ENCODE measurements at places on chromosomes 3 and 15.

DNA sequence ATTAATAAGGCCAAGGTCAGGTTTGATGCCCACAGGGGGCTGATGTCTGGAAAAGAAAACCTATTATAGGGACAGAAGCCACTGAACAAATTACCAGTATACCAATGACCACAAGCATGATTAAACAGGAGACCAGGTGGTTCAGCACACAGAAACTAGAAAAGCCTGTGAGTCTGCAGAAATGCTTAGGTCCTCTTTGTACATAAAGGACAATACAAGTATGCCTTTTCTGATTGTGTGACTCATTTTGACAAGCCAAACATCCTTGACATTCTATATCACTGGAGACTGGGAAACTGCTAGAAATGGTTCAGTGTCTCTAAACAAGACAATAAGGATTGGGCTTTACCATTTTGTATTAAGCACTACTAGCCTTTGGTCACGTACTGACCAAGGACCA lies 113.2 kb upstream of the MYO5C start:
- DNase-seq, result peak; percentile 28

GRCh38 chr15:99120050-99120777 lies 15.3 kb downstream of the SYNM start:
- DNase-seq, result no peak

- DNase-seq, result peak; percentile 86
Measured at GRCh38 chr15:35481992-35482391, 64.0 kb downstream of the DPH6 start.

- no peak for DNase-seq
Measured at GRCh38 chr3:57673156-57673555, 19.7 kb downstream of the DENND6A start.

DNA sequence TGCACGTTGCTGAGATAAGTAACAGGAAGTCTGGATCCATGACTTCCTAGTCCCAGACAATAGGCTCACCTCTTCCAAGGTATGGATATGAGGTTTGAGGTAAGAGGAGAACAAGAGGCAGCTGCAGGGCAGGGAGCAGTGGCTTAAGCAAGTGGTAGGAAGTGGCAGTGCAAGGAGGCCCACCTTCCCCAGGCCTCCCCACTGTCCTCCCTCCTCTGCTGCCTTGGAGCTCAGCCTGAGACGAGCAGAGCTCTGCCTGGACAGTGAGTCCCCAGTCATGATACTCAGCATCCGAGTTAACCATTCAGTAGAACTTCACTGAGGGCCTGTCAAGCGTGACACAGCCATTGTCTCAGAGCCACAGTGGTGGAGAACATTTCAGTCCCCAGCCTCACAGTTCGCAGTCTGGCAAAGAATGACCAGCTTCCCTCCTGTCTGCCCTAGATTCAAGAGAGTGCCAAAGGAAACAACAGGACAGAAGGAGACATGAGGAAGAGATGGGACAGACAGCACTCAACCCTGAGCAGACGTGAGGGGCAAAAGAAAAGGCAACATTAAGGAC lies 41.4 kb upstream of the BOC start:
- DNase-seq, result no peak

DNA sequence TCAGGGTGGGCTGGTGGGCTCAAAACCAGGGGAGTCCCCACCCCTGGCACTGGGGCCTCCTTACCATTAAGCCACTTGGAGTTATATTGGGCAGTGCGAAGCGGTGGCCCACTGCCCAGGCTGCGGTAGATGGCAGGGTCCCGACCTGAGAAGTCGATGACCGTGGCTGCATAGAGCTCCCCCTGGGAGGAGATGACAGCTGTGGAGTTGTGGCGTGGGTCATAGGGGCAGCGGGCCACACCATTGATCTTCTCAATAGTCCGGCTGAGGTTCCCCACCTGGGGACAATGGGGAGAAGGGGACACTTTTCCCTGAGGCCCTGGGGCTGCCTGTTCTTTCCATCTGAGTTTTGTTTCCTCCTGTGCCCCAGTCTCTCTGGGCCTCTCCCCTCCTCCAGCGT lies 99.8 kb downstream of the SEMA5B start:
- no peak for DNase-seq

GRCh38 chr3:49378249-49378895 lies 20.2 kb upstream of the GPX1 start:
- DNase-seq, result peak; percentile 83

DNA sequence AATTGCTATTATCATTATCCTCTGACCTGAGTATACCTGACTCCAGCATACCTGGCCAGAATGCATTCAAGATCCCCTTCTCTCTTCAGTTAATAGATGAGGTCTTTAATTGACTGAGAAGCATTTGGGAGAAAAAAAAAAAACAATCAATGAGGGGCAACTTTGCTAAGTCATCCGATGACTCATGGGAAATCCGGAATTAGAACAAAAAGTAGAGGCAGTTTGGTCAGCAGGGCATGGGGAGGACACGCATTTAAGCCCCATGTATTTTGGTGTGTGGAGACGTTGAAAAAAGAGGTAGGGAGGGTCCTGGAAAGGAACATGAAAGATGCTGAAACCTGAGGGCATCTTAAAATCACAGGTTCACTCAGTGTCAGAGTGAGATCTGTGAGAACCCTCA lies 256.2 kb downstream of the RORA start:
- DNase-seq, result peak; percentile 91

GRCh38 chr3:194711913-194712312 lies 26.2 kb downstream of the FAM43A start:
- peak; percentile 99 for DNase-seq

GRCh38 chr3:125110876-125111480 lies 55.2 kb upstream of the HEG1 start:
- no peak for DNase-seq

DNA sequence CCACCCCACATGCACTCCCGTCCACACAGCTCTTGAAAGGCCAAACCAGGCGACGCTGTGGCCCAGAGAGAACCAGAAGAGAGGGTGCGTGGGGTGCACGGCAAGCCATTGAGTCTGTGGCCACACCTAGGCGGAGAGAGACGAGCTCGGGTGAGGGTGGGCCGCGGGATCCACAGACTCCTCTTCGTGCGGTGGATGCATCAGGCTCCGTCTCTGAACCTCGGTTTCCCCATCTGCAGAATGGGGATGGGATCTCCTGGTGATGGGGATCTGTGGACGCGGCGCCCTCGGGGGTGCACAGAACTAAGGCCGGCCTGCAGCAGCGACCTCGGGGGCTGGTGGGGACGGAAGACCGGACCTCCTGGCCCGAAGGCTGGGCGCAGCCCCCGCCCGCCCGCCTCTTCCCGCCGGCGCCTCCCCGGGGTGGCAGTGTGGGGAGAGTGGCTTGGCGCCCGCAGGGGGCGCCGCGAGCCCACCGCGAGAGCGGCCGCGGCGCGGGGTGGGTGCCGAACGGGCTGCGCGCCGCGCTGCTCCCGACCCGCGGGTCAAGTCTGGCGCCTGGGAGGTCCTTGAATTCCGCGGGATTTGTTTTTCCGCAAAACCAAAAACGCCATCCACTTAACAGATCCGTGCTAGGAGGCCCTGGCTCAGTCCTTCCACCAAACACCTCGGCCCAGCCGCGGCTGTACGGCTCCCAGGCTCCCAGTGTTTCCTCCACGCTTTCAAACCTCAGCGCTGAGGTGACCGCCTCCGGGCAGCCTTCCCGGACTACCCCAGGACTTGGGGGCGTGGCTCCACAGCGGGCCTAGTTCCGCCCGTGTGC lies 13.2 kb upstream of the ADPGK start:
- DNase-seq, result peak; percentile 14

- peak; percentile 21 for DNase-seq
Measured at GRCh38 chr3:136512381-136512780, 239.8 kb downstream of the STAG1 start.

DNA sequence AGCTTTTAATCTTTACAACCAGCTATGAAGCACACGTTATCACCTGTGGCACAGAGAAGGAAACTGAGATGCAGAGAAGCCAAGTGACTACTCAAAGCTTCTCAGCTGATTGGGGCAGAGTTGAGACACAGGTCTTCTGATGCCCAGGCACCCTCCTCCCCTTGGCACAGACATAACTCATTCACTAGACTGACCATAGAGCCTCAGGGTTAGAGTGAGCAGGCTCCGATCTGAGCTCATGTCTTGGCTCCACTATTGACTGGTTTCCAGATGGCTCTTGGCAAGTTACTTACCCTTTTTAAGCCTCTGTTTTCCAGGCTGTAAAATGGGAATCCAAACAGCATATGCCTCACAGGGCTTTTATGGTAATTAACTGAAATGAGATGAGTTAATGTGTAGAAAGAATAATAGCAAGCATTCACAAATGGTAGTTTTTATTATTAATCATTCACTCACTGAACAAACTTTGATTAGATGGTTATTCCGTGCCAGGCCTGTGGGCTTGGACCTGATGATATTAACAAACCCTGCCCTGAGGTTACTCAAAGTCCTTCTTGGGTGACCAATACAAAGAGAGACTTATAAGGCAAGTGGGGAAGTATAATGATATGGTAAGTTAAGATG lies 184.3 kb downstream of the ANXA2 start:
- no peak for DNase-seq

DNA sequence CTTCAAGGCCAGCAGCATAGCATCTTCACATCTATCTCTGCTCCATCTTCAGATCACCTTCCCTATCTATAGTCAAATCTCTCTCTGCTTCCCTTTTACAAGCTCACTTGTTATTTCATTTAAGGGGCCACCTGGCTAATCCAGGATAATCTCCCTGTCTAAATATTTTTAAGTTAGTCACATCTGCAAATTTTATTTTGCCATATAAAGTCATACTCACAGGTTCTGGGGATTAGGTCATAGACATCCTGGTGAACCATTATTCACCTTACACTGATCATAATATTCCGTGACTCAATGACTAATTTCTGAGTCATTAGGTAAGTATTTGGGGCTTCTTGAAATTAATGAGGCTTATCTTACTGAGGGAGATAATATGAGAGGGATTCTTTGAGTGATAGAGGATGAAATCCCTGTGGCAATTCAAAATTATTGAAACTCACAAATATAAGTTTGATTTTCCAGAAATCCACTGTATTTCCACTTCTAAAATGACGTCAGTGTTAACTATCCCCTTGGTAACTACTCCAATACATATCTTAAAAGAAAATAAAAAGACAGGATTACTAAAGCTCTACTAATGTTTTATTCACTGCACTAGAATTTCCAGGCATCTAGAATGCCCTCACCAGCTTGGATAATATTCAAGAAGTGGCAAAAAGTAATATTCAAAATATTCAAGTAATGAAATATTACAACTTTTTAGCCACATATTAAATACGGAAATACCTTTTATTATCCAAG lies 93.7 kb upstream of the RBMS3 start:
- peak; percentile 93 for DNase-seq

DNA sequence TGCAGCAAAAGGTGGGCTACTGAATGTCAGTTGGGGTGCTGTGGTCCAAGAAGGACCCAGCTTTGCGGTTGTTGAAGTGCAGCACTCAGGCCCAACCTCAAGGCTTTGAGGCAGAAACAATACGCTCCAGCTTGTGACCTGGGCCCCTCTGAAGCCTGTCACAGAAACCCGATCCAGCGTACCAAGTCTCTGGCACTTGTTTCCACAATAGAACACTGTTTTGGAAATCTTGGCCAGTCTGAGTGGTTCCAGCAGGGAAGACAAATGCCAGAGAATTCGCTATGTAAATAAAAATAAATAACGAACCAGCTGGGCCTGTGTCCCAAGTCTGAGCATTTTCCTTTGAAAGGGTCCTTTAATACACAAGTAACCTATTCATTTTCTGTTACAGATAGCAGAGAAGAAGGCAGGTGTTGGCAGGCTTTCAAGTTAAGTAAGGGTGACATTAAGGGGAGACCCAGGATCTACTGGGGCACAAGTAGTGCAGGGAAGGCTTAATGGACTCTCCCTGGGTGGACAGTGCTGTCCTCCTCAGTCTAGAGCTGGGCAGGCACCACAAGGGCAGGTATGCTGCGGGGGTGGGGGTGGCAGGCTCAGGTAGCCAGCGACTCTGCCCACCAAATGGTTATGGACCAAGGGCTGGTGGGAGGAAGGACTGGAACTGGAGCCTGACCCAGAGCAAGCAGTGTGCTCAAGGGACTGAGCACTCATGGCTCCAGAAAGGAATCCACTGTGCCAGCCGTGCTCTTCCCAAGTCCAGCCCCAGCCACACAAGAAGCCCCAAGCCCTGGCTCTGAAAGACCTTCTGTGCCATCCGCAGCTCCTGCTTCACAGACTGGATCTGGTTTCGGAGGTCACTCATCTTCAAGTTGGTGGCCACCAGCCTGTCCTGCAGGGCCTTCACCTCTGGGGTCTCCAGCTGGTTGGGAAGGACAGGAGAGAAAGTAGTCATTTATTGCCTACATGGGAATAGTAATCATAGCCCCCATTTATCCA lies 26.3 kb downstream of the CCDC13 start:
- DNase-seq, result no peak

GRCh38 chr15:61680260-61681037 lies 379.8 kb downstream of the VPS13C start:
- no peak for DNase-seq

DNA sequence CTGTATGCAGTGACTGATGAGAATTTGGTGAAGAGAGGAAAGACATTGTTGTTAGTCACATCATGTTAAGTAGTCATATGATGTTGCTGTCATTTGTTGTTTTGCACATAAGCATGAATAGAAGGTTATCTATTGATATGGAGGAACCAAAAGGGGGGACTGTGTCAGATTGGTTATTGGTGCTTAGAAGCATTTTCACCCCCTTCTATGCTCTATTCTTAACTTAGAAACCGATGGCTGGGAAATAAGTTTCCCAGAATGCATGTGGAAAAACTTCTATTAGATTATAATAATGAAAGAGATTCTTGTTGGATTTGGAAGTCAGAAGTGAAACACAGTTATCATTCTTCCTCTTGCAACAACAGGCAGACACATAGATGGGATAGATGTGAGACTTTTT lies 33.2 kb upstream of the CADM2 start:
- DNase-seq, result no peak

GRCh38 chr3:51751287-51751686 lies 27.8 kb downstream of the IQCF6 start:
- DNase-seq, result no peak

- peak; percentile 33 for DNase-seq
Measured at GRCh38 chr3:119221779-119222320, 18.8 kb downstream of the B4GALT4 start.

GRCh38 chr3:197031315-197032285 lies 2.0 kb upstream of the MELTF start:
- DNase-seq, result peak; percentile 99

DNA sequence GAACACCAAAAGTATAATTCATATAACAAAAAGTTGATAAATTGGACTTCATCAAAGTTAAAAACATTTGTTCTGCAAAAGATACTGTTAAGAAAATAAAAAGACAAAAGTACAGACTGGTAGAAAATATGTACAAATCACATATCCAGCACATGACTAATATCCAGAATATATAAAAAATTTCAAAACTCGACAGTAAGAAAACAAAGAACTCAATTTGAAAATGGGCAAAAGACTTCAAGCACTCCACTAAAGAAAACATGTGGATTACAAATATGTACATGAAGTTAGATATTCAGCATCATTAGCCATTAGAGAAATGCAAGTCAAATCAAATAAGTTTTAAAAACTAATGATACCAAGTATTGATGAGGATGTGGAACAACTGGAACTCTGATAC lies 6.7 kb downstream of the GK5 start:
- DNase-seq, result peak; percentile 34

- DNase-seq, result peak; percentile 61
Measured at GRCh38 chr3:169478566-169479313, 184.8 kb downstream of the MECOM start.

All from iris pigment epithelial cell (primary cell).